ENCODE measurements at places on chromosomes 16 and 17.

DNA sequence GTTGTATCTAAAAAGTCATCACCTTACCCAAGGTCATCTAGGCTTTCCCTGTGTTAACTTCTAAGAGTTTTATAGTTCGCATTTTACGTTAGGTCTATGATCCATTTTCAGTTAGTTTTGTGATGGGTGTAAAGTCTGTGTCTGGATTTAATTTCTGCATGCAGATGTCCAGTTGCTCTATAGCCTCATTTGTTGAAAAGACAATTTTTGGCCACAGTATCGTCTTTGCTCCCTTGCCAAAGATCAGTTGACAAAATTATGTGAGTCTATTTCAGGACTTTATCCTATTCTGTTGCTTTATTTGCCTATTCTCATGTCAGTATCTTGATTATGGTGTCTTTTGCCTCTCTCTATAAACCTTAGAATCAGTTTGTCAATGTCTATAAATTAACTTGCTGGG lies 85.1 kb downstream of the METRNL start:
- no peak for DNase-seq

- DNase-seq: no peak
These were observed 20.5 kb upstream of the BLMH start for GRCh38 chr17:30312226-30312625.

GRCh38 chr17:82713071-82713723 lies 3.3 kb upstream of the FN3KRP start:
- DNase-seq: no peak

- DNase-seq: peak; percentile 94
These were observed 5.2 kb downstream of the CCR7 start for GRCh38 chr17:40559954-40560591.

GRCh38 chr17:7136266-7136877 lies 21.8 kb upstream of the ASGR2 start:
- peak; percentile 83 for DNase-seq

GRCh38 chr16:75196836-75197235 lies 10.1 kb downstream of the CTRB2 start:
- no peak for DNase-seq

DNA sequence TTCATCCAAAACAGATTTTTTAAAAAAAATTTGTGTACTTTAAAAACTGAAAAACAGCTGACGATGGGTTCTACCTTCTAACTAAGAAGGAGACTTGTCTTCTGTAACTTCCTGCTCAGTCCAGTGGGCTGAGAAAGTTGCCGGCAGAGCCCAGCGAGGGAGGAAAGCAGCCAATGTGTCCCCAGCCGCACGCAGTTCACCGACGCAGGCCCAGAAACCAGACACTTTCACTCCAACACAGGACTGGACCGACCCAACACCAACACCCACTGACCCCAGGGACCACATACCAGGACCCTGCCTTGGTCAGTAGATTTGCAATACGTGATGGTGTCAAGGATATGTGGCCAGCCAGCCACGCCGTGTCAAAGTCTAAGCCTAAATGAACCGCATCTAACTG lies 25.6 kb downstream of the TRAP1 start:
- DNase-seq: no peak

GRCh38 chr17:74610108-74610507 lies 13.4 kb downstream of the CD300E start:
- DNase-seq: no peak

- DNase-seq: peak; percentile 57
These were observed 8.7 kb downstream of the ABI3 start for GRCh38 chr17:49218941-49219913.

DNA sequence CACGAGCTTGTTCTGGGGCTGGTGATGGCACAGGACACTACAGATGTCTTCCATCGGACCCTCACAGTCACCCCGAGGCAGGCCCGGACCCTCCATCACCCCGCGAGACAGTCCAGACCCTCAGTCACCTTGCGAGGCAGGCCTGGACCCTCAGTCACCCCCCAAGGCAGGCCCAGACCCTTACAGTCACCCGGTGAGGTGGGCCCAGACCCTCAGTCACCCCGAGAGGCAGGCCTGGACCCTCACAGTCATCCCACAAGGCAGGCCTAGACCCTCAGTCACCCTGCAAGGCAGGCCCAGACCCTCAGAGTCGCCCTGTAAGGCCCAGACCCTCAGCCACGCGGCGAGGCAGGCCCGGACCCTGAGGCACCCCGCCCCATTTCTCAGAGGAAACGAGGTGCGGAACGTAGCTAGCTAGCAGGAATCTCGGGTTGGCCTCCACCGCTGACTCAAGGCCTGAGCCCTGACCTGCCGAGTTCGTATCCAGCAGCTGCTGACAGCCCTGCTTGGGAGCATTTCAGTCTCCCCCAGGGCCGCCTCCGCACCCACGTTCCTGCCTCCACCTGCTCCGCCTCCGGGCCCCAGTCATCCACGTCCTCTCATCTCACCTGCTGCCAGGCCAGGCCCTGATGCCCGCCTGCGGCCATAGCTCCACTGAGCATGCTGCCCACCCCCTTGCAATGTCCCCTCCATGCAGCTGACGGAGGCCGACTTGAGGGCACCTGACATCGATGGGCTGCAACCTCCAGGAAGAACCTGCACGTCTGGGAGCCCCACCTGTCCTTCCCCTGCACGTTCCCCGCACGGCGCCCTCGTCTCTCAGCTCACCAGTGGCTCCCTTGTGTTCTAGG lies 28.7 kb downstream of the RPH3AL start:
- no peak for DNase-seq

DNA sequence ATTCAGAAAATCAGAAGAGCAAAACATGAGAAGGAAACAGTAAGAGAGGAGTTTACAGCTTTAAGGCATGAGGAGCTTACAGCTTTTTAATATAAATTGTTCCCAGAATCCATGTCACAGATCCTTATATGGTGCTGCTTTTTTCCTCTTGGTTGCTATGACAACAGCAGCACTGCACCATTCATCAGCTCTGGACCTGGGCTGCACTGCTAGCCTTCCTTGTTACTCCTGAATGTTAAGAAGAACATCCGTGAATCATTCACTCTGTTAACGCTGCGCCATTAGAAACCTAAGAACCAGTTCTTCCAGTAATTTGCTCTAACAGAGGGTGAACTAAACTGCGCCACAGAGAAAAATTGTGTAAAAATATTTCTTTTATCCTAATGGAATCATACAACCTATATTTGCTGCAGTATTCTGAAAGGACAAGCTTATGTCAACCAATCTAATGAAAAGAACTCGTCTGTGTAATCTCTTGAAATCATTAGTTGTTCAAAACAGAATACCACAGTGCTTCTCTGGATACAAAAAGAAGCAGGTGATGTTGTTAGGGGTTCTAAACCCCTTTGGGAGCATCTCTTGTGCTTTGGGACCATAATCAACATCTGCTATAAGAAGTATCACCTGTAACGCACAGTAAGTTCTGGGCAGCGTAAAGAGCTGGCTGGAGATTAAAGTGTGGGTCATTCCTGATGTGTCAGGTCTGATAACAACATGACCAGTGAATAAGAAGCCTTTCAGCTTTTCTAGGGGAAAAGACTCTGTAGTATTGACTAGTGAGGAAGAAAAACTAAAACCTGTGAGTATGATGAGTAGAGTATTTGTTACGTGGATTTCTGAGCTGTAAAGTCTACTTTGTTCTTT lies 151.2 kb downstream of the TANC2 start:
- no peak for DNase-seq

DNA sequence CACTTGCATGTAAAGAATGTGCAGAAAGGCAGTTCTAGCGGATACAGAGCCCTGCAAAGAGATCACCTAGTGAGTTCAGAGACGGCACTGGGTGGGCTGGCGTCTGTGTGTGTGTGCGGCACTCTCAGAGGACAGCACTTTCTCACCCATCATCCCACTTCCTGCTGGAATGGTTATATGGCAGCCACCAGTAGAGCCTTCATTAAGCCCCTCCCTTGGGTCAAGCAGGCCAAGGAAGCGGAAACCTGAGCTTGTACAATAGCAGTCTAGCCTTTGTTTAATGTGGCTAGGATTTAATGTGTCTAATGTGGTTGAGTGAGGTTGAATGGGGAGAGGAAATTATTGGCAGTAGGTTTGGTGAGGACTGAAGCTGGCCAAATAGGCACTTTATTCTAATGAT lies 88.3 kb upstream of the ELAC2 start:
- no peak for DNase-seq

- DNase-seq: no peak
These were observed 106.3 kb downstream of the C16orf95 start for GRCh38 chr16:87210894-87211293.

DNA sequence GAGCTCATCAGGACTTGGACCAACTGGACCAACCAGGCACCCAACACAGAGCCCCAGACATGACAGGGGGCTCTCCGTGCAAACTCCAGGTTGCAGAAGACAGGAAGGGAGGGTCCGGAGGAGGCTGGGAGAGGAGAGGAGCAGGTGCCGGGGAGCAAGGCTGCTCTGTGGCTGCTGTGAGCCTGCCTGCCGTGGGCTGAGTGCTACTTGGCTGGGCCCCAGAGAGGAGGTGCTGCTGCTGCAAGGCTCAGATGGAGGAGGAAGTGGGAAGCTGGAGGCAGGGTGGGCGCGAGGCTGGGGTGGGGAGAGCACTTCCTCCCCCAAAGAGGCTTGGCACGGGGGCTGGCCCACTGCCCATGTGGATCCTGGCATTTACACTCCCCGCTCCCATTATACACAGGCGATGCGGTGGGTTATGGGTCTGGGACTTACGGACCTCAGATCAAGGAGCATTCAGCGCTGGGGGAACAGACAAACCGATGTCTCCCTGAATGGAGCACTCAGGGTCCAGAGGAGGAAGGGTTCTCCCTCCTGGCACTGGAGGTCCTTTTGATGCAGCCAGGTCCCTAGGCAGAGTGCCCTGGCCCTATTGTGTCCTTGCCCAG lies 15.9 kb downstream of the EPOP start:
- no peak for DNase-seq

GRCh38 chr16:11160676-11161115 lies 95.3 kb downstream of the SOCS1 start:
- DNase-seq: no peak

DNA sequence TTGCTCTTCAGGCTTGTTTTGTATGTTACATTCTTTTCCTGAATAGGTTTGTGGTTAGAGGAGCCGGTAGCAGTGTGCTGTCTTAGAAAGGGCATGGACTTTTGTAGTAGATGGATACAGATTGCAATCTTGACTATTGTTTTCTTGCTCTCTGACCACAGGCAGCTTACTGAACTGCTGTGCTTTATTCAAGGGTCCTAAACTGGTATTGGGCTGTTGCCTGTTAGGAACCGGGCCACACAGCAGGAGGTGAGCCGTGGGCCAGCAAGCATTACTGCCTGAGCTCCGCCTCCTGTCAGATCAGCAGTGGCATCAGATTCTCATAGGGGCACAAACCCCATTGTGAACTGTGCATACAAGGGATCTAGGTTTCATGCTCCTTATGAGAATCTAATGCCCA lies 373.9 kb downstream of the CPPED1 start:
- no peak for DNase-seq

DNA sequence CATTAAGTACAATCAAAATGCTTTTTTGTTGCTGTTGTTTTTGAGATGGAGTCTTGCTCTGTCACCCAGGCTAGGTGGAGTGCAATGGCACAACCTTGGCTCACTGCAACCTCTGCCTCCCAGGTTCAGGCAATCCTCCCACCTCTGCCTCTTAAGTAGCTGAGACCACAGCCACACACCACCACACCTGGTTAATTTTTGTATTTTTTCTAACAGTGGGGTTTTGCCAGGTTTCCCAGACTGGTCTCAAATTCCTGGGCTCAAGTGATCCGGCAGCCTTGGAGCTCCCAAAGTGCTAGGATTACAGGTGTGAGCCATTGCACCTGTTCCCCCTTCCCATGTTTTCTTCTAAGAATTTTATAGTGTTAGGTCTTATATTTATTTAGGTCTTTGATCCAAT lies 4.9 kb upstream of the ABAT start:
- no peak for DNase-seq

GRCh38 chr16:3321816-3322215 lies 16.5 kb downstream of the ZNF75A start:
- no peak for DNase-seq

- DNase-seq: no peak
These were observed 34.1 kb downstream of the MAP2K6 start for GRCh38 chr17:69448431-69449102.

DNA sequence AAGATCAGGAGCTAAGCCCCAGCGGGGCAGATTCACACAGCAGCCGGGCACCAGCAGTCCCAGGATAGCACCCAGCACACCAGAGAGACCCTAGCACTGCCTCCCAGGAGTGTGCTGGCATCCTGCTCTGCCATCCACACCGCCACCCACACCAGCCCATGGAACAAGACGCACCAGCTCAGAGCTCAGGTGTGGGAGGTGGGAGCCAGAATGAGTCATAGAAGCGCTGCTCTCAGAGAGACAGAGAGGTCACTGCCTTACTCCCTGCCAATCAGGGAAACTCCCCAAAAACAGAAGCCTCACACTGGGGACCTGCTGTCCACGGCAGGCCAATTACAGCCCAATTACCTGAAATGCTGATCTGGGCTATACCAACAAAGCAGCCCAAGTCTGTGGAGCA lies 64.9 kb downstream of the CDYL2 start:
- DNase-seq: peak; percentile 32

- no peak for DNase-seq
These were observed 436.2 kb downstream of the SLC39A11 start for GRCh38 chr17:72656130-72656763.

DNA sequence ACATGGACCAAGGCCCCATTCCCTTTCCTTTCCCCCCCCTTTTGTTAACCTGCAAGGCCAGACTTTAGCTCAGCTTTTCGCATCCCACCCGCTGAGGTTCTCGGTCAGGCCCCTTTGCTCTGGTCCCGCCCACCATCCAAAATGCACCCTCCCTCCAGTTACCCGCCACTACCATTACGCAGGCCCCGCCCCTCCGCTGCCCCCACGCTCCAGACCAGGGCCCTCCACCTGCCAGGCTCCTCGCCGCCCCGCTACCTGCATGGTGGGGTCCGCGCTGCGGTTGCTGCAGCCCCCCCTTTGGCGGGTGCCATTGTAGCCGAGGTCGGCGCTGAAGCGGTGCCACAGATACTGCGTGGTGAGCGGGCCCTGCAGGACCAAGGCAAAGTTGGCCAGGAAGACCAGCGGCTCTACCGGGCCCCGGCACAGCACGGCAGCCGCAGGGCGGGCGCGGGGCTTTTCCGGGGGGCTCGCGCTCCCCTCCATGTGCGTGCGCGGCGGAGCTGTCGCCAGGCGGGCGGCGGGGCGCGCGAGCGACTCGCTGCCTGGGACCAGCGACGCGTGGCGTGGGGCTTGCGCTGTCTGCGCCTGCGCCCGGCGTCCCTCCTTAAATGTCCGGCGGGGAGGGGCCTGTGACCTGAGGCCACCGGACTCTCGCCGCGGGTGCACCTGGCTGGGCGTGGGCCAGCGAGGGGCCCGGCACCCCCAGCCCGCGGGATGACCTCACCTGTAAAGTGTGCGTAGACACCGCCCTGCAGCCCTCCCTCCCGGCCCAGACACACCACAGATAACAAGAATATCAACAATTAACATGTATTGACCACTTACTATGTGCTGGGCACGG lies at the start of gene SLC46A1:
SLC46A1 (minus strand) TSS at position 581 of the 841 bp plus-strand sequence; CDS start at position 483, 98 bp downstream.
- DNase-seq: peak; percentile 77

DNA sequence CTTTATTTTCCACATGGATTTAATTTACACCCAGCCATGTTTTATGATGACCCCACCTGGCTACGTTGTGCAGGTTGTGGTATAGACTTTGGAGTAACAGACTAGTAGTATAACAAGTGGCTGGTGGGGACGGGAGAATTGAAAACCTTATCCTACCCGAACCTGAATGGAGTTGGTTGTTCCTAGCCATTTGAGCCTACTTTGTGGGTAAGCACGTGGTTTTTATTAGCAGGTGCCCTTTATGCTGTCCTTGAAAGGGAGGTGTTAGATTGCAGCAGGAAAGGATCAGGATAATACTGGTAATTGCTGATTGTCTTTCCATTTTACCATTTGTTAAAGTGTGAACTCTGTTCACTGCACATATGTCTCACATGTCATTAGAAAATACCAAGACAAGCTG lies 31.9 kb upstream of the PHAF1 start:
- DNase-seq: no peak

- DNase-seq: peak; percentile 56
These were observed 36.0 kb upstream of the FBXO47 start for GRCh38 chr17:39002991-39003715.
